Suprapubic skin (tissue), 4 donors: ENCODE measurements at places on chromosomes 13 and 19. TPM values are rescaled to one million over a fixed set of nuclear protein-coding genes. Genes with fewer than 3 reads are reported as not detected.

- no peak for DNase-seq
Measured at GRCh38 chr13:42740753-42741152, 40.6 kb upstream of the FAM216B start.

Gene ALOX5AP
- 13.2 TPM for total RNA-seq

Gene SOX21
- total RNA-seq: 25.1 TPM

Gene ZNF208
- 5.6 TPM for total RNA-seq

Gene ARHGEF7
- 72.1 TPM for total RNA-seq

DNA sequence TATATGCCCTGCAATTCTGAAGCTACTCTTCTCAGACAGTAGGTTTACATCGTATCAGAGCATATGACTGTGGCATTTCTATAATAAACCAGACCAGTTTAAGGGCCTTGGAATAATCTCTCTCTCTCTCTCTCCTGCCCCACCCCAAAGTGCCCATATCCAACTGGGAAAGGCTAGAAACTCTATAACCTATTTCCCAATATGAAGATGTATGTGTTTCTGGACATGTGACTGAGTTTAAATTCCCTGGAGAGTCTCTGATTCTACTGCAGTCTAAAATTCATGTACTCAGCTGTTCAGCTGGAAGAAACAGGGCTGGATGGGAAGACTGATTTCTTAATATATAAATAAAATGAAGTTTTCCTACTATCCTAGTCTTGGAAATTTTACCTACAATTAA, 91.9 kb upstream of the MBNL2 start:
- no peak for DNase-seq

- peak; percentile 55 for DNase-seq
Measured at GRCh38 chr13:37869756-37870488, at the start of gene TRPC4. Gene TRPC4 (minus strand): TSS chr13:37869772. CDS start chr13:37783333, 86,439 bp downstream.

DNA sequence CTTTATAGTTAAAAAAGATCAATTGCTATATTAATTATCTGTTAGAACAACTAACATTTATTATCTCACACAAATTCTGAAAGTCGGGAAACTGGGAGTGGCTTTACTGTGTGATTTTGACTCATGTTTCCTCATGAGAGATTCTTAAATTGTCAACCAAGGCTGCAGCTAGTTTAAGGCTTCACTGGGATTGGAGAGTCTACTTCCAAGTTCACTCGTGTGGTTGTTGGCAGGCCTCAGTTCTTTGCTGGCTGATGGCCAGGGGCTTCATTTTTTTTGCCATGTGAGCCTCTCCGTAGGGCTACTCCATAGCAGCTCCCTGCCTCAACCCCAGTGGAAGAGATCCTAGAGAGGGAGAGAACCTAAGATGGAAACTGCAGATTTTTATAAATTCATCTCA, 24.5 kb upstream of the LPAR6 start:
- DNase-seq: peak; percentile 76

Gene KLK14
- total RNA-seq: 3.9 TPM

GRCh38 chr19:15453906-15454860, 4.4 kb upstream of the WIZ start:
- peak; percentile 66 for DNase-seq

Gene ZNF223
- total RNA-seq: 13.4 TPM

GRCh38 chr13:42333613-42334328, 61.8 kb downstream of the AKAP11 start:
- no peak for DNase-seq

GRCh38 chr13:74726206-74726605, 592.0 kb upstream of the KLF12 start:
- DNase-seq: no peak

GRCh38 chr13:97715763-97716162, 237.7 kb upstream of the IPO5 start:
- no peak for DNase-seq

DNA sequence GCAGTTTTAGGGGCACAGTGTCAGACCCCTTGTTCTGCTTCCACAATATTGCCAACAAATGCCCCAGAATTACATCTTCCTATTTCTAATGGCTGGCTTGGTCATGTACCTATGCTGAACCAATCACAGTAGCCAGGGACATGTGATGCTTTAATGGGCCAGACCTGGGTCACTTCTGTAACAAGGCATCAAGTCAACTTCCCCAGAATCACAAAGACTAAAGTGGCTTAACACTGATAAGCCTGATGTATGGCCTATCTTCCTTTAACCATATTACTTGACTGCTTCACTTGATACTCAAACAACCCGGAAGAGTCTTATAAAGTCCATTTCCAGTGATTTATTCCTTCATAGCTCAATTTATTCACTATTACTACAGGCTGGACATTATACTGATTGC, 19.6 kb downstream of the LNX2 start:
- no peak for DNase-seq

DNA sequence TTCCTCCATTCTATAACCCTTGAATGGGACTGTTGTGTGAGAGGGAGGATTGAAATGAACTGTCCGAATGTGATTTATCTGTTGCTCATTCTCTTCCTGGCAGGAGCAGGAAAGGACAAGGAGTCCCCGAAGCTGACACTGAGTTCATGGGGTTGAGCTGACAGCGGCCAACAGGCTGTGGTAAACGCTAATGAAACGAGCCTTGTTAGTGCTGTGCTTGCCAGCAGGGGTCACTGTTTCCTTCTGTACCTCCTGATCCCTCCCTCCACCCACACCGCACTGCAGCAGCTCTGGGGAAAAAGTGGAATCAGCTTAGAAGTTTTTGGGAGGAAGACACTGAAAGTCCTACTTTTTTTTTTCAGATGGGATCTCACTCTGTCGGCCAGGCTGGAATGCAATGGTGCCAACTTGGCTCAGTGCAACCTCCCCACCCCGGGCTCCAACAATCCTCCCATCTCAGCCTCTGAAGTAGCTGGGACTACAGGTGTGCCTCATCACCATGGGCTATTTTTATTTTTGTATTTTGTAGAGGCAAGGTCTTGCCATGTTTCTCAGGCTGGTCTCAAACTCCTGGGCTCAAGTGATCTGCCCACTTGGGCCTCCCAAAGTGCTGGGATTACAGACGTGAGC, 6.7 kb upstream of the ZNF761 start:
- peak; percentile 86 for DNase-seq

DNA sequence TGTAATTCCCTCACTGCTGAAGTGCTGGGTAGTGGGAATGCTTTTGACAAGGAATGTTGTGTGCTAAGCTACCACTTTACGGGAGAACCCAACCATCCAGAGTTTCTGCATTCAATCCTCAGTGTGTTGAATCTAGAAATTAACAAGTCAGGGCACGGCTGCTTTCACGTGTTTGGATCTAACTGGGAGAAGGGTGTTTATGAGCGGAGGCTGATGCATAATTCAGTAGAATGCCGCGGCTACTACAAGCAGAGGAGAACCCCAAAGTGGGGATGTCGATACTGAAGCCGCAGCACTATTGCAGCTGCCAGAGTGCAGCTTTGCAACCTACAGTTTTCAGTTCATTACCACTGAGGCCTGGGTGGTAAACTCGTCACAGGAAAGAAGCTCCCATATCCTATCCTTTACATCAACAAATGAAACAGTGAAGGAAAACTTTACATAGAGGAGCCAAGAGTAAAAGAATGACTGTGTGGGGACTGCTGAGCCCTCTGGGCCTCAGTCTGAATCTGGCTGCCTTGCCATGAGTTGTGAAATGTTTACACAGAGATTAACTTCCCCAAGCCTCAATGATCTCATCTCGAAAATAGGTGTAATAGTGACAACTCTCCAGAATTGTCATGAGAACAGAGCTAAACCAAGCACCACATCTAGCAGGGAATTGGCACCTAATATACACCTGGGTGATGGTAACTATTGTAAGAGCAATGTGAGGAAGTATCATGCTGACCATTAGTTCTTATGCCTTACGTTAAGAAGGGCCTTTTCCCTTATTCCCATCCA, 531.7 kb downstream of the MYO16 start:
- DNase-seq: no peak

- no peak for DNase-seq
Measured at GRCh38 chr13:43981091-43981490, 101.4 kb downstream of the LACC1 start.

GRCh38 chr19:23346696-23347095, 48.6 kb downstream of the ZNF91 start:
- DNase-seq: no peak

DNA sequence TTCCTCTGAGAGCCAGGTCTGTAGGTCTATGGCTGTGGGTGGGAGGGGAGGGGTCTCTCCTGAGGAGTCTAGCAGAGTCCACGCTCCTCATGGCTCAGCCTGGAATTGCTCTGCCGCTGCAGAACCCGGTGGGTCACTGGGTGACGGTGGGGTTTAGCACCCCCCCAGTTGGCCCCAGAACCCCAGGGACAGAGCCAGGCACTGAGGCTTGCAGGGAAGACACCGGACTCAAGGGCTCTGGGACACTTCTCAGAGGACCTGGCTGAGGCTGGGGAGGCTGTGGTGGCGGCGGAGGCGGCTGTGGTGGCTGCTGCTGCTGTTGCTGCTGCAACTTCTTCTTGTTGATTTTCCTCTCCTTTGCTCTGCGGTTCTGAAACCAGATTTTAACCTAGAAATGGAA, 6.1 kb downstream of the CDX2 start:
- no peak for DNase-seq
